ENCODE measurements at places on chromosomes 1 and 21.
A peak's percentile ranks its signal among the peaks of the same experiment; 100 is the strongest.

GRCh38 chr1:171258429-171258828 is 10.1 kb downstream of the FMO1 start:
- DNase-seq: no peak

DNA sequence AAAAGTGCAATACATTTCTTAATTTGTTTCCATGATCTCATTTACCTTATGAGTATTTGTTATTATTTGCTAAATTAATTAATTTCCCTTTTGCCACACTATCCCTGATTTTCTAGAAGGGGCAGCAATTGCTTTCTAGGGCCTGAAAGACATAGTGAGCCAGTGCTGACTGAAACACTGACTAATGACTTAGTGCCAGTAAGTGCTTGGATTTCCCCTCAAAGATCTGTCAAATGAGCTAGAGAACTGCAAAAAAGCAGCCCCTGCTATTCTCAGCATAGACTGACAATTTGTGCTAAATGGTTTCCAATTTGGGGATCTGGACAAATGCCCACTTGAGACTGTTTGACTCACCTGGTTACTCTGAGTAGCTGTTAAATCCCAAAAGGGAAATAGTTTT is 35.6 kb upstream of the USH2A start:
- DNase-seq: no peak

DNA sequence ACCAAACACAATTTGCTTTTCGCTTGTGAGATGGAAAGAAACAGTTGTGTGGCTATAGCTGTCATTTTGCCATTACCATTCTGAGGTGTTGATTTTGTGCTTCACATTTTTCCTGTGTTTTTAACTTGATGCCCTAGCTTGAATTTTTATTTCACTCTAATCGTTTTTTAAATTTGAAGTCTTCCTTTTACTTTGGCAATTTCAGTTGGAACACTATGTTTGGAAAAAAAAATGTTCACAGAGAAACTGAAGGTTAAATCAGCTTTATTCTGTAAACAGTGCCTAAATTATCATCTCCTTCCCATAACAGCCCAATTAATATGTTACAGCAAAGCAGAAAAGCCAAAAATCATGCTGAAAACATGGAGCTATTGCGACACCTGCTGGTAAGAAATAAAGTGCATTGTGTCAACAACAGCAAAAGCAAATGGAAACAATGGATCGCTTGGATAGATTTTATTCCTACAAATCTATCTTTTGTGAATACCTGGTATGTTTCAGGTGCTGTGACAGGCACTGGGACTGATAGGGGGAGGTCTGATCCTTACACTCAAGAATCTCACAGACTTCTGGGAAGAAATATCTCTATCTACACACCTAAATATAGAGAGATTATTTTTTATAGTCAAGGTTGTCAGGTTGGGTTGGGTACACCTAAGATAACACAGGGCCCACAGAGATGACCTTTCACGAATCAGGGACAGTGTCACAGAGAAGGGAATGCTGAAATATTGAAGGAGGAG is 16.2 kb upstream of the ERICH3 start:
- no peak for DNase-seq

GRCh38 chr1:51044834-51045233 is 57.2 kb upstream of the C1orf185 start:
- DNase-seq: no peak

DNA sequence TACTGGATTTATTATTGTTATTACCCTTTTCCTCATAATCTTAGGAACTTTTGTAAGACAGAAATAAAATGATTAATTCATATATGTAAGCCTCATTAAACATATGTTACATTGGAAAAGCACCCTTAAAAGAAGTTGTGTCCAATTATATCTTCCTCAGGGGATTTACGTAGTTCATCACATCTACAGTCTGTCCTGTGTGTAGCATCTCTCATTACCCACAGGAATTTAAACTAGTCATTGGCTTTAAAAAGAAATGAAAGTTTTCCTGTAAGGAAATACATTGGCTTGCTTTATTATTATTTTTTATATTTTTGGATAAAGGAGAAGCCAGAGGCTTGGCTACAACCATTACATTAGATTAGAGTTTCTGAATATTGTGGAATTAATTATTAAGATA is 56.1 kb downstream of the SWT1 start:
- no peak for DNase-seq

DNA sequence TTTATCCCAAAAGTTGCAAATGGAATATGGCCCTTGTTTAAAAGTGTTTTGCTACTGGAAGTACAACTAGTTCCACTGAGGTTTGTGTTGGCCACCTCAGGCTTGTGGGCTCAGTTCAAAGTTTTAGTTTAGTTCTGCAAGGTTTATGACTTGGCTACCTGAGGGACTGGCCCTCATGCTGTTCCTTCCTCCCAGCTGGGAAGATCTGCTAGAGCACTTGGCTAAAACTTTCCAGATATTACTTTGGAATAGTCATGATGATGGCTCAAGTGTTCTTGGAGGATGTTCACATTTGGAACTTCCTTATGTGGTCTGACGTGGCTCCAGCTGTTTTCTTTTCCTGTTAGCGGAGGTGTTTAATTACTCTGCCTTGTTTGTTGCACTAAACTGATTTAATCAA is 110.2 kb upstream of the IVNS1ABP start:
- no peak for DNase-seq

- DNase-seq: no peak
Measured at GRCh38 chr1:109930252-109930993, 19.8 kb downstream of the CSF1 start.

- DNase-seq: peak; percentile 2
Measured at GRCh38 chr1:241518476-241519307, 863 bp downstream of the FH start.

- no peak for DNase-seq
Measured at GRCh38 chr1:200869753-200870391, 2.9 kb upstream of the GPR25 start.

- DNase-seq: no peak
Measured at GRCh38 chr1:244800821-244801220, 34.6 kb upstream of the COX20 start.

DNA sequence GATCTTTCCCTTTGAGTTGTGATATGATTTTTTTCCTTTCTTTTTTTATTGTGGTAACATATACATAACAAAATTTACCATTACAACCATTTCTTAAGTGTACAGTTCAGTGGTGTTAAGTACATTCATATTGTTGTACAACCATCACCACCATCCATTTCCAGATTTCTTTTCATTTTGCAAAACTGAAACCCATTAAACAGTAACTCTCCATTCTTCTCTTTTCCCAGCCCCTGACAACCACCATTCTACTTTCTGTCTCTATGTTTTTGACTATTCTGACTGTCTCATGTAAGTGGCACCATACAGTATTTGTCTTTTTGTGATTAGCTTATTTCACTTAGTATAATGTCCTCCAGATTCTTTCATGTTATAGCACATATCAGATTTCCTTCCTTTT is 30.3 kb downstream of the CEP350 start:
- no peak for DNase-seq

DNA sequence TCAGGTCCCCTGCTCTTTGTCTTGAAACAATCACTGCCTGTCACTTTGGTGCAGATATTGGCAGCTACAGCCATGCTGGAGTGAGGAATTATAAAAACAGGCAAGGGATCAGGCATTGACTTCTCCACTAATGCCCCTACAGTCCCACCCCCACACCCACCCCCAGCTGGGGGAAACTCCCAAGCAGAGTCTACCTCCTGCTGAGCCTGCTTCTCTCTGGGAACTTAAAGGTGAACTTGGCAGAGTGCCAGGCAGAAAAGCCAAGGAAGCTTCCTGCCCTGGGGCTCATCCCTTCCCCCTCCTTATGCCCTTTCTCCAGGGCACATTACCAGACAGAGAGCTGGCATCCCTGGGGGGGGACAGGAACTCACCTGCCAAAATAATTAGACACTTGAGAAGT is 6.7 kb downstream of the NCMAP start:
- DNase-seq: no peak

GRCh38 chr1:15275921-15276683 is 29.1 kb downstream of the FHAD1 start:
- DNase-seq: no peak

DNA sequence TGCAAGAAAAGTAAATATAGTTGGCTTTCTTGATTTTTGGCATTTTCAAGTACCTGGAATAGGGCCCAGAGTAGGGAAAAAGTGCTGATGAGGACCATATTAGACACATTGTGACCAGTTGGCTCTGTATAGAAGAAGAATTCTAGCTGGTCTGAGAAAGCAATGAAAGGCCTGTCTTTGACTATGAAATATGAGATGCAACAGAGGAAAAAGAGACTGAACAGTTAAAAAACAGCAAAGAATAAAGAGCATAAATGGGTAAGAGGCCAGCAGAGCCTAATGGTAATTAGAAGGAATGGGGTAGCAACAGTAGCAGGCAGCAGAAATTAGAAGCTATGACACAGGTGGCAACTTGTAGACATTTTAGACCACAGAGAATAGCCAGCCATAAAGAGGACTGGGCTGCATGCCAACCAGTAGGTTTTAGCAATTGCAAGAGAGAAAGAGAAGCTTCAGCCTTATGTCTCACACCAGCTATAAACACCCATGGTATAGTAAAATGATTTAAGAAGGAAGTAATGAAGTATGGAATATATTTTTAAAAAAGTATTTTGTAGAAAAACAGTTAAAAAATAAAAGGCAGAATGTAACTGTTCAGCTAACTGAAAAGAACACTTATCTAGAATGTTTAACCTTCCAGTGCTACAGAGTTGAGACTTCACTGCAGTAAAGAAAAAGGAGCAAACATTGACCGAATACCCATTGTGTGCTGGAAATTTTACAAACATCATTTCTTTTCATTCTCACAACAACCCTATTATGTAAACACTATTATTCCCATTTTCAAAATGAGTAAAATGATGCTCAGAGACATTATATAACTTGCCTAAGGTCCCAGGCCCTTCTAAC is 114.1 kb downstream of the LHX4 start:
- no peak for DNase-seq

- DNase-seq: no peak
Measured at GRCh38 chr1:43435146-43436145, 18.3 kb downstream of the HYI start.

- DNase-seq: no peak
Measured at GRCh38 chr21:29219165-29219770, 79.5 kb upstream of the BACH1 start.

DNA sequence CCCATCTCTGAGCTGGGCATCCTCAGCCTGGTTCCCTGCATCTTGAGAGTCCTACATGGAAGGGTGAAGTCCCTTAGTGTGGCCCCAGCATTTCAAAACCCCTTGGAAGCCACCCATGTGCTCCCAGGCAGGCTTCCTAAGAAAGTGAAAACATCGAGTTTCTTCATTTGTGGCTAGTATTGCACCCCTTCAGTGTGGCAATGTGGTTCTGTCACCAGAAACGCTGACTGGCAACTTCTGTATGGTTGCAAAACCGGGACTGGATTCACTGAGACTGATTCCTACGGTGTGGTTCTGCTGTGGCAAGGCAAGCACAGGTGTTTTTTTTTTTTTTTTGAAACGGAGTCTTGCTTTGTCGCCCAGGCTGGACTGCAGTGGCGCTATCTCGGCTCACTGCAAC is 9.0 kb upstream of the IFNGR2 start:
- DNase-seq: no peak

DNA sequence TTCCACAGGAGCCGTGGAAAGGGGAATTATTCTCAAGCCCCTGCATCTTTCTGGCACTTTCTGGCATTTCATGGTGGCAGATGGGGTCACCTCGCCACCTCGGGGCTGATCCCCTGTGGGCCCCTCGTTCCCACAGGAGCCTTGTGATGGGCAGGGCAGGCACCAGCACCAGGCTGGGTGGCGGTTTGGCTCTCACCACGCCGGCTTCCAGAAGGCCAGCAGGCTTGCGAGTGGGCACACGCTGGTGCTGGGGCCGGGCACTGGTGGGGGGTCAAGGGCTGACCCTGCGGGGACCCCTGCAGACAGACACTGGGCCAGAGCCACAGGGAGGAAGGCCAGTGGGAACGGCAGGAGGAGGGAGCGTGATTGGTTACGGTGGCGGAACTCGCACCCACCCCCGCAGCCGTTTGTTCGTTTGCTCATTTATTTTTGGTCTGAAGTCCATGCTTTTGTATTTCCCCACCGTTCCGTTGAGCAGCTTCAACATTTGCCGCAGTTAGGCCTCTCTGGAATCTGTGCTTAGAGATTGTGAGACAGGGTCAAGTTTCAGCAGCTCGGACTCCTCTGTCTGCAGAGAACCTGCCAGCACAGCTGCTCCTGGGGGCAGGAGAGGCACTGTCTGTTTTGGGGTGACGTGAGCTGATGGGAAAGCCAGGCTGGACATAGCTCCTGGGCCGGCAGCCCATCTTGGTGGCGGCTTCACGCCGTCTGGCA is 5.3 kb downstream of the COL18A1 start:
- DNase-seq: no peak

DNA sequence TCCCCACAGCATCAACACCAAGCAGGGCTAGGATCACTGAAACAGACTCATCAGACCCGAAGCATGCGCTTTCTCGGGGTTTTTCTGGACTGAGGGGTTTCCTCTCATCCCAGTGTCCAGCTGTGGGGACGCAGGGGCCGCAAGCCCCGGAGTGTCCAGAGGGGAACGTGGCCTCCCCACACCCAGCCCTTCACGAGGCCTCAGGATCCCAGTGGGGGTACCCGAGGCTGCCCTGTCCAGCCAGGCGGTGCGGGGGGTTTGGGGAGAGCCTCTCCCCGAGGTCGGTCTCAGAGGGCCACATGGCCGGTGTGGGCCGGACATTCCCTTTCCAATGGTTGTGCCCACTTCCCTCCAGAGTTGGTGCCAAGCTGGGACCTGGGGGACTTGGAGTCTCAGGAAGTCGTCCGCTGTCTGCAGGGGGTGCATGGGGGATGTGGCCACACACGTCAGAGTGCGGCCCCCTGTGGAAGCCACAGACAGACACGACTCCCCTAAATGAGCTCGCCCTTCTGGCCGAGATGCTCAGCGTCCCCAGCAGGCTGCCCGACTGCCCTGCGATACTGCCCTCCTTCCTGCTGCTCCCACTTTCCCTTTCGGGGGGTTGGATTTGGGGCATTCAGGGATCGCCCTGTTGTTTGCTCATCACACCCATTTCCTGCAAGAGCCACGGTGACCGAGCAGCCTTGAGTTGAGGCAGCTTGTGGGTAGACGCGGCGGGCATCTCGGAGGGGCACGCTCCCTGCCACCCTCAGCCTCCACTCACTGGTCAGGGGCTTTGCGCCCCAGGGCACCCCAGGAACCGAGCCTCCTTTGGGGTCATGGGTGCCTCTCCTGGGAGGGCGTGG is 4.1 kb downstream of the COL6A1 start:
- DNase-seq: no peak

DNA sequence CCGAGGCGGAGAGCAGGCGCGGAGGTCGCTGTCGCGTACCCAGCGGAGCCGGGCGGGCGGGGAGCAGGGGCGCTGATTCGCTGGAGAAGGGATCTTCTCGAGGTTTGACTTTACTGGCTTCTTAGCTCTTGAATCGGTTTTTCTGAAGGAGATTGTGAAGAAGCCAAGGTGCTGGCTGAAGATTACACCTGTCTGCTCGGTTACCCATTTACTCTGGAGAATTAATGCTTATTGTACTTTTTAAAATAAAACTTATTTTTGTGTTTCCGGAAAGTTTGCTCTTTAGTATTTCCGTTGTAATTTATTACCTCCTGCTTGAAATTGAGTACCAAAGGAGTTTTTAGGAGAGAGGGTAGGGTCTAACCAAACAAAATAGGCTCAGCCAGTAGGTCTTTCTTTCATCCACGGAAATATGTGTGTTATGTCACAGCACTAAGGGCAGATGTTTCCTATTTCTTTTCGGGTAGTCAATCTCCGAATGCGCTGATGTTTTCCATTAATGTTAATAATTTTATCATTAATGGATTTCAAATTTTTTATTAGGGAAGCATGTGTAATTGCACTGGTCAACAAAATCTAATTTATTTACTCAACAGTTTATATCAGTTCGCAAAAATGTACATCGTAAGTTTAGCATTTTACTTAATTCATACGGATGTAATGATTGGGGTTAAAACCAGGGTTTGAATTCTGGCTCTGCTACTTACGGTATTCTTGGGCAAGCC is 510 bp upstream of the GNG5 start:
- DNase-seq: no peak

Measured in activated naive CD4-positive, alpha-beta T cell (primary cell).